ENCODE measurements at places on chromosomes 1 and 21.

DNA sequence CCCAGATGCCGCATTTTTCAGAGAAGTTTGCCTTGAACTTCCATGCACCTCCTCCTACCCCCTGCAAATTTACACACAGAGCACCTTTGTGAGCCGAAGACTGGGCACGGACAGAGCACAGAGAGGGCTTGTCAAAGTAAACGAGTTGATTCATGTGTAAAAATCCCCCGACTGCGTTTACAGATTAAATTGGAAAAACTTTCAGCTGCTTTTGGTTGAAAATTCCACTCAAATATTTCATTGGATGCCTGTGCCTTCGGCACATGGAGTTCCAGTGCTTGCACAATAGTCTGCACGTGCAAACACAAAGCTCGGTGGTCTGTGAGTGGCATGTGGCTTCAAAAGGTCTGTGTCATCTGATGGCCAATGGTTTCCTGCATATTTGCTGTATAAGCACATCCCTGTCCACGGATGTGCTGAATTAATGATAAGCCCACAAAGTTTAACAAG is 177.5 kb downstream of the SETD4 start:
- no peak for DNase-seq

GRCh38 chr1:103492003-103492625 is 33.4 kb upstream of the RNPC3 start:
- no peak for DNase-seq

DNA sequence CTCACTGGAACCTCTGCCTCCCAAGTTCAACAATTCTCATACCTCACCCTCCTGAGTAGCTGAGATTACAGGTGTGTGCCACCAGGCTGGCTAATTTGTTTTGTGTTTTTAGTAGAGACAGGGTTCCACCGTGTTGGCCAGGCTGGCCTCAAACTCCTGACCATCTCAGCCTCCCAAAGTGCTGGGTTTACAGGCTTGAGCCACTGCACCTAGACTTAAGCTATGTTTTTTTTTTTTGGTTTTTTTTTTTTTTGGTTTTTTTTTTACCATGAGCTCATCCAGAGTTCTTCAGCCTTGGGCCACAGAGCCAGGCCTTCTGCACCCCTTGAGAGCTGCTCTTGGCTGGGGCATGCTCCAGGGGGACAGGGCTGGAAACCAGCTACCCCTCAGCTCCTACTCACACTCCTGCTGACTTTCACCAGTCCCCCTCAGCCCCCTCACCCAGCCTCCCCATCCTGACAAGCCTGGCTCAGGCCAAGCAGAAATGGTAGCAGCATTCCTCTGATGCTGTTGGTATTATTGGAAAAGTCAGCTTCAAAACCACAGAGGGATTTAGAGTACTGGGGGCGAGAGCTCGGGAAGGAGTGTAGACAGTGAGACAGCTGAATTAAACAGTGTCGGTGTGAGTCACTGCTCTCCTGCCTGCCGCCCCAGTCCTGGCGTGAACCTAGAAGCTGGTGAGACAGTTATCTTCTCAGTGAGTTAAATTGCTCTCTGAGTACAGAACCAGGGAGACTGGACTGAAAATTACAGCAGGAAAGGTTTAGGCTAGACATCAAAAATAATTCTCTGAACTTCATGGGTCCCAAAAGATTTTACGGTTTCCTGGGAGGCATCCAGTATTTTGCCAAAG is 63.7 kb downstream of the NAV1 start:
- DNase-seq, result peak; percentile 83

GRCh38 chr1:21680918-21681317 is 11.8 kb upstream of the RAP1GAP start:
- DNase-seq, result peak; percentile 71

GRCh38 chr1:105724286-105724685 is 1332.2 kb upstream of the PRMT6 start:
- no peak for DNase-seq

- DNase-seq, result no peak
Observed at GRCh38 chr1:209715314-209715713, 10.7 kb downstream of the HSD11B1 start.

DNA sequence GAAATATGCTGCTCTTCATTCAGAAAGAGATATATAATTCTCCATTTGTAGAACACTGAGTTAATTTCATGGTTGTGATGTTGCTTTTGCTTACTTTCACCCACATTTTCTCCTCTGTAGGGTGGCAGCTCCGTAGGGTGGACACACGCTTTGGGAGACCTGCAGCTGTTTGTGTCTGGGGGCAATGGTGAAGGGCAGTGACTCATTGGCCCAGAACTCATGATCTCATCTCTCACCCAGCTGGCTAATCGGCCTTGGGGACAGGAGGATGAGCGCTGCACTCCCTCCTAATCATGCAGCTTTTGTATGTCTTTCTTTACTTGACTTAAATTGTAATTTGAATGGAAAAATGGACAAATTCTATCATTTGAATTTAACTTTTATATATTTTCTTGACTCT is 9.6 kb downstream of the DISC1 start:
- no peak for DNase-seq

GRCh38 chr1:210396541-210396940 is 67.8 kb downstream of the HHAT start:
- DNase-seq, result no peak

DNA sequence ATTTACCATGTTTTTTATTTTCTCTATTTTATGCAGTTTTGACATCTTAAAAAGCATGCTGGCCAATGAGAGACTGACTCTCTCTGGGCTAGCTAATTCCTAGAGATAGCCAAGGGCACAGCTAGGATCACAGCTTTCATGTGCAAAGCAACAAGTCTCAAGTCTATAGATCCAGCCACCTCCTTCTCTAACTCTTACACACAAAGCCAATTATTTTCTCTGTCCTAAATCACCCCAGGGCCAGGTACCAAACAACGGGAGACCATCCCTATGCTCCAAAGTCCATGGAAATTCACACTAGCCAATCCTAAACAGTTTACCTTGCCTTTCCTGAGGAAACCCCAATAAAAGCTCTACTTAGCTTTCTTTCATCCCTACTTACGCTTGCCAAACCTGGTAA is 38.0 kb downstream of the ARHGAP29 start:
- no peak for DNase-seq

- peak; percentile 49 for DNase-seq
Observed at GRCh38 chr1:208093754-208094719, 150.1 kb downstream of the PLXNA2 start.

DNA sequence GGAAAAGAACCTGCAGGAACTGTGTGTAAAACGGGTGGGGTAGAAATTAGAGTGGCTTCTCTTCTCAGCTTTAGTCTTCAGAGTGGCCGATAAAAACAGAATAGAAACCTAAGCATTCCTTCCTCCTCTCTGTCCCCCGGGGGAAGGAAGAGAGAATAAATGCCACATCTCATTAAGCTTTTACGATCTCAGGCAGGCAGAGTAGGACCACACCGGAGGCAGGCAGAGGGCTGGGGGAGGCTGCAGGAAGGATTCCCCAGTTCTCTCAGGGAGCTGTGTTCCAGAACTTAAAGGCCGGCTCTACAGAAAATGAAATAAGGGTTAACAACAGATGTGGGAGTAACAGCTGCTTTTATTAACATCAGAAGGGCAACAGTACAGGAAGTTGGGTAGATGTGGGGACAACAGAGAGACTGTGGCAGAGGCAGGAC is 24.5 kb upstream of the MEF2D start:
- DNase-seq, result no peak

DNA sequence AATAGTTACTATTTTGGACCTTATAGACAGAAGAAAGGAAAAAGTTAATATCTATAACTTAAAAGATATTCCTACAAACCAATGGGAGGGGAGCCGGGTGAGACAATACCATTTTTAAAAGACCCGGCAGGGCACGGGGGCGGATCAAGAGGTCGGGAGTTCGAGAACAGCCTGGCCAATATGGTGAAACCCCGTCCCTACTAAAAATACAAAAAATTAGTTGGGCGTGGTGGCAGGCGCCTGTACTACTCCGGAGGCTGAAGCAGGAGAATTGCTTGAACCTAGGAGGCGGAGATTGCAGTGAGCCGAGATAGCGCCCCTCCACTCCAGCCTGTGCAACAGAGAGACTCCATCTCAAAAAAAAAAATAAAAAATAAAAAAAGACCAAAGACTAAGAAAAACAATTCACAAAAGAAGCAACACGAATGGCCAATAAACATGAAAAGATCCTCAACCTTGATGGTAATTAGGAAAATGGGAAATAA is 1.2 kb upstream of the PSMB2 start:
- no peak for DNase-seq

Measured in GM04503 (cell line).